ENCODE measurements at places on chromosomes 16 and 17. TPM values are rescaled to one million over a fixed set of nuclear protein-coding genes. Genes with fewer than 3 reads are reported as not detected.

The ATP6V0A1 gene
- total RNA-seq = 67.1 TPM

The ZNF287 gene
- 10.9 TPM for total RNA-seq

The TPSG1 gene
- not detected for total RNA-seq

GRCh38 chr17:47276868-47277267 lies 23.2 kb downstream of the ITGB3 start:
- peaks cover 52% of the 10 kb centered on the region for H3K4me1 ChIP-seq
- H3K27ac ChIP-seq = peak overlapping the region; percentile 96
- H3K4me3 ChIP-seq = no peak overlapping the region
- DNase-seq = peak; percentile 89
- H3K27me3 ChIP-seq = no peaks in the 10 kb centered on the region

- H3K27ac ChIP-seq = peak overlapping the region; percentile 50
- peaks cover 57% of the 10 kb centered on the region for H3K4me1 ChIP-seq
- no peaks in the 10 kb centered on the region for H3K36me3 ChIP-seq
- DNase-seq = no peak
- H3K4me3 ChIP-seq = no peak overlapping the region
Measured at GRCh38 chr17:73227379-73227778, 34.3 kb downstream of the CPSF4L start.

- H3K27ac ChIP-seq = no peak overlapping the region
- H3K27me3 ChIP-seq = peaks cover 3% of the 10 kb centered on the region
- no peak overlapping the region for H3K4me3 ChIP-seq
- H3K36me3 ChIP-seq = no peaks in the 10 kb centered on the region
- no peaks in the 10 kb centered on the region for H3K4me1 ChIP-seq
Measured at GRCh38 chr17:3780986-3781385, 20.0 kb downstream of the ITGAE start.

DNA sequence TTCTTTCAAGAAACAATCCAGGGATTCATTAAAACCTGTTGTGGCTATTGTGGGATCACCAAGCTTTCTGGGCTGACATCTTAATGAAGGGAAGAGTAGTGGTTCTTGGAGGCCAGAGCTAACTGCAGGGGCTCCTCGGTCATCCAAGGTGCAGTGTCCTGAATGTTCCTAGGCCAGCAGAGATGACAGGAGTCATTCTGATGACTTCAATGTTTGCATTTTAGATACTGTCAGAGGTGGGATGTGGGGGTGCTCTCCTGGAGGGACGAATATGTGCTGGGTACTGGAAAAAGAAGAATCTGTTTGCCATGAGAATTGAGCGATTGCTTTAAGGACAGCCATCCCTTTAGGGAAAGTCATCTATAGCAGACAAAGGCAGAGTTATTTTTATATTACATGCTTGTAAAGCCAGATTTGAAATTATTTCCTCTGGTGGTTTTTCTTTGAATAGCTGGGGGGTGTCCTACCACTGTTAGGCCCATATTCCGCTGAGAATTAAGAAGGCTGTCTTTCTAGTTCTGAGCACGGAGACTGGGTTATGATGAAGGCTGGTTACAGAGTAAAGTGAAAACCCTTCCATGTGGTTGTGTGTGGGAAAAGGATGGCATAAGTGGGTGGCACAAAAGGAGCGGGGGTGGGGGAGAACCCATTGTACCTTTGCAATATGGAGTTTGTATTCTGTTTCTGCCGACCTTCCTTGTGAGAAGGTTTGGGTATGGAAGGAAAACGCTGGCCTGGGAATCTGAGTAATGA lies 7.4 kb downstream of the HLF start:
- no peak for DNase-seq
- H3K4me1 ChIP-seq = peaks cover 3% of the 10 kb centered on the region
- no peak overlapping the region for H3K27ac ChIP-seq
- H3K27me3 ChIP-seq = peaks cover 39% of the 10 kb centered on the region

DNA sequence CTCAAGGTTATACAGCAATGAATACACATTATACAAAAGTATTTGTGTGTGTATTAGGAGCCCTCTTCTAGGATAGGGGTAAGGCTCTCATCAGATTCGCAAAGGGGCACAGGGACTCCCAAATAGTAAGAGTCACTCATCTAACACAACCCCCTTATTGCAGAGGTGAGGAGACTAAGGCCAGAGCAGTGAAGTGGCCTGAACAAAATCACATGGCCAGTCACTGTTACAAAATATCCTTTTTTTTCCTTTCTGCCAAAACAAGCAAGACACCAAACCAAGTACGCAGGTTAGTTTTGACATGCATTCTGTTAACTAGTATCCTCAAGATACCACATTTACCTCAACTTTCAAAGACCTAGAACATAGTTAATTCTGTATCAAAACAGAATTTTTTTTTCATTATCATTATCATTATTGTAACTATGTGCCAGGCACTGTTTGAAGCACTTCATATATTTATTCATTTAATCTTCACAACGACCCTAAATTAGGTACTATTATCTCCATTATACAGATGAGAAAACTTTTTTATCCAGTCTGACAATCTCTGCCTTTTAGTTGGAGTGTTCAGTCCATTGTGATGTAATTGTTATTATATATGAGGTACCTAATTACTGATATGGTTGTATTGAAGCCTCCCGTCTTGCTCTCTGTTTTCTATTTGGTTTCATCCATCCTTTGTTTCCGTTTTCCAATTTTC lies 25.7 kb downstream of the MMD start:
- no peak for DNase-seq
- H3K4me3 ChIP-seq = no peak overlapping the region
- H3K4me1 ChIP-seq = peaks cover 1% of the 10 kb centered on the region
- H3K36me3 ChIP-seq = peaks cover 6% of the 10 kb centered on the region

DNA sequence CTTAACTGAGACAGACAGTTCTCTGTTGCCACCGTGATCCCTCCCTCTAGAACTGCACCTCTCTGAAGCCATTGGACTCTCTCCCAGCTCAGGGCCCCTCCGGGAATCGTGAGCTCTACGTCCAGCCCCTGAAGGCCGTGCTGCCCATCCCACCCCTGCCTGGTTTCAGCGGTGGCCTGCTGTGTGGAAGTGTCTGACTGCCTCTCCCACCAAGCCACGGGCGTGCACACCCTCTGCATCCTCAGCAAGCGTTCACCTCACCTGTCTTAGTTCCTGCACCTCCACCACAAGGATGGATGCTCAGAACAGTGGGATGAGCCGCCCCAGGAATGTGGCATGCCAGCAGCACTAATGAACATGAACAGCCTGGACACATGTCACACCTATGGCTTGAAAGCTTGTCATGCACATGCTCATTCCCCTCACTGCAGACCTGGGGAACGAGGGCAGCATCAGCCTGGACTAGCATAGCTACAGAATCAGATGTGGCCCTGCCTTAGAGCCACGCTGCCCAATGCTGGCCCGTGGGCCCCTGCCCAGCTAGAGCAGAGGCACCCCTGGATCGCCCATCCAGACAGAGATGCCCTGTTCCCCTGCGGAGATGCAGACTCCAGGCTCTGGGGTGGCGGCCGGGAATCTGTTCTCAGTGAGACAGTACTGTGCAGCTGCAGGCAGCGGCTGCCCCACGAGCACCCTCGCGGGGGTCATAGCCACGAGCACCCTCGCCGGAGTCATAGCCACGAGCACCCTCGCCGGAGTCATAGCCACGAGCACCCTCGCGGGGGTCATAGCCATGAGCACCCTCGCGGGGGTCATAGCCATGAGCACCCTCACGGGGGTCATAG lies 73.7 kb upstream of the CHMP6 start:
- no peak overlapping the region for H3K4me3 ChIP-seq
- H3K27me3 ChIP-seq = no peaks in the 10 kb centered on the region
- DNase-seq = no peak
- peaks cover 6% of the 10 kb centered on the region for H3K36me3 ChIP-seq
